Lower leg skin (tissue), 4 donors: ENCODE measurements at places on chromosomes 7 and 10.

DNA sequence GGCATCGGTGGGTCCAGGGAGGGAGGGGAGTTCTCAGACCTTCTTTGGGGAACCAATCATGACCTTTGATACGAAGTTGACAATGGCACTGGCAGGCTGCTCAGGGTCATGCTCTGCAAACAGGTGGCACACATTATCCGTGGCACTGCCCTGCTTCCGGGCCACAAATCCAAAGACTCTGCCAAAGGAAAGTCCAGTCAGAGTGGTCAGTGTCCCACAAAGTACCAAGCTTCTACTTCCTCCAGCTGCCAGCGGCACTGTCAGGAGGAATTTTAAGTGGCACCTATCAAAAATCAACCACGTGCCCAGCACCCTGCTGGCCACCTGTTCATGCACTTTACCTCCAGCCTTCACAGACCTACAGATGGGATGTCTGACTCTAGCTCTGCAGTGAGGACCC, 303.9 kb downstream of the TNS3 start:
- no peak for DNase-seq

GRCh38 chr7:134690016-134690415, 43.4 kb downstream of the BPGM start:
- no peak for DNase-seq

- DNase-seq: no peak
Measured at GRCh38 chr10:51206500-51206899, 132.2 kb downstream of the PRKG1 start.

- no peak for DNase-seq
Measured at GRCh38 chr7:26792006-26792405, 72.4 kb downstream of the SKAP2 start.

DNA sequence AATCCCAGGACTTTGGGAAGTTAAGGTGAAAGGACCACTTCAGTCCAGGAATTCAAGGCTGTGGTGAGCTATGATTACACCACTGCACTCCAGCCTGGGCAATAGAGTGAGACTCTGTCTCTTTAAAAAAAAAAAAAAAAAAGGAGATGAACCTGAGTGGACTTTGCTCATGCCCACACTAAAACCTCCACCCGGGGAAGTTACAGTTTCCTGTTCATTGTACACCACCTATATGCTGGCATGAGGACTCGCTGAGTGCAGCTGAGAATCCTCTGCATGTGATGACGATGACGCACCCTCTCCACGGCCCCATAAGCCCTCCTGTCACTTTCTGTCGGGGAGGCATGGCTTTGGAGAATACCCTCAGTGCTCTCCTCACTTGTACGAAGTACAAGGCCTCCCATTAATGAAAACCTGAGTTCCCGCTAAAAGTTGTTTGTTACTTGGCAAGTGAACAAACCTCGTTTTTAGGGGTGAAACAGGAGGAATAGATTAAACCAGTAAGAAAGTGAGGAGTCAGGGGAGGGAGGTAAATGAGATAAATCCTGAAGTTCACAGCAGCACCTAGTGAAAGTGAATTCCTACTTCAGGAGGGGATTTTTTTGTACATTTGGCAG, 15.9 kb downstream of the TMEM176B start:
- DNase-seq: no peak

DNA sequence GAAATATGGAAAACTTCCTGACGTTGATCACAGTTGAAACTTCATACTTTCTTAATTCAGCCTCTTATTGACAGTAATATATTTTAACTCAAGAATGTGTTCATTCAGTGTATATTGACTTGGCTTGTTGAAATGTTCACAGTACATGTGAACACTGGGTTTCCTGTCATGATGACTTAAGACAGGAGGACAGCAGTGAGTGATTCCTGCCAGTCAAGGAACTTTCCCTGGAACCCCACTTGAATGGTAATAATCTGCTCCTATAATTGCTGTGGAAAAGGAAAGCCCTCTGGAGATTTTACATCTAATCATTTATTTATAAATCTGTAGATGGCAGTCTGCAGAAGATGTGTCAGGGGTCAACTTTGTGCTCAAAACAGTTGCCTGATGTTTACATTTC, 216.5 kb downstream of the MGMT start:
- DNase-seq: no peak

DNA sequence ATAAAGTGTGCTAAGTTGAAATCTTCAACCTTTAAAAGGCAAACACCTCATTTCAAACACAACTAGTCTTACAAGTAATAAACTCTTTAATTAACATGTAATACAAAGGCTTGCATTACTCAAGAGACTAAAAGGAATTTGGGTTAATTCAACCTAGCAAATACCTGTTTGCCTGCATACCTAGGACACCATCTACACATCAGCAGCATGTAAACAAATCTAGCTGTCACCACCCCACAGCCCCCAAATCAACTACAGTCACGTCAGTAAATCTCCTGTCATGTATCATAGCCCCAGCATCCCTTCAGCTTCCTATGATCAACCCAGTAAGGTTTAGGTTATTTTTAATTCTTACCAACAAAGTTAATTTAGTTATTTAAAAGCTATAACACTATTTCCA, 33.5 kb downstream of the ZNF800 start:
- no peak for DNase-seq

DNA sequence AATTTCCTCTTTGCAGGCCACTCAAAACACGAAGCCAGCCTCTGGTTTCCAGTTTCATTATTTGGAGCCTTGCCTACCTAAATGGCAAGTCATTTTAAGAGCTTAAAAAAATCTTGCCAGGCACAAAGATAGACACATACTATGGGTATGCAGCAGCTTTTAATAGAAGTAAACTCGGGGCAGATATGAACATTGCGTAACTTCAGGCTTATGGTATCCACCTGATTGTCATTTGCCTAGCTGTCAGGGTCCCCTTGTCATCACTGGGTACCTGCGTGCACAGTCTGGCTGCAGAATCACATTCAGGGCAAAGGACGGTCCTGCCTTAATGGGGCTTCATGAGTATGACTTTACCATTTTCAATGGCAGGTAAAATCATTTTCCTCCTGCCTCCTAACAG, 466.1 kb upstream of the NRP1 start:
- DNase-seq: no peak

DNA sequence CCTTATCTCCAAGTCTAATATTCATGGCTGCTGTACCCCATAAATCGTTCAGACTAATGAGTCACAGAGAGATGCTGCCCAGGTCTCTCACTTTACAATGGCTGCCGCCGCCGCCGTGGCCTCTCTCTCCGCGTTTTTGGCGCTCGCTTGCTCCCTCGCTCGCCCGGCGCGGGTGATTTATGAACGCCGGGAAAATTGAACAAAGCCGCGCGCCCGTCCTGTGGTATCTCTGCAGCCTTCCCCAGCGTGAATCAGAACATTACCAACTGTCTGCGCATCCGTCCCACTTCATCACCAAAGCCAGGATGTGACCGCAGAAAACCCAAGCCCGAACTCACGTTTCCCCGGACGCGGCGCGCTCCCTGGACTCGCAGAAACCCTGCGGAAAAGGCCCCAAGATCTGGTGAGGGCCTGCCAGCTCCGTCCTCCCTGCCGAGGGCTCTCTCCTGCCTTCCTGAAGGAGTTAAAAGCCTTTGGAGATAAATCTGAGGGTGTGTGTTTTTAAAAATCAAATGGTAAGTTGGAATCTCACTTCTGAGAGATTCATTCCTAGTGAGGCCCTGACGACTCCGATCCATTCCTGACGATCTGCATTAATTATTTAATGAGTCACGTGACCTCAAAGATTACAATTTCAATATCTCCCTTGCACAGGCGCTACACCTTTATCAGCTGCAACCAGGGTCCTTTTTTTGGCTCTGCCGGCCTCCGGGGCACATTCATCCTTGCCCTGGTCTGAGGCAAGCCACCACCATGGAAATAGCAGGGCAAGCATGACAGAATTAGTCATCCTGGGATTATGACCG, 6.3 kb downstream of the HOXA4 start:
- DNase-seq: no peak

GRCh38 chr7:35900651-35901050, 99.8 kb downstream of the SEPTIN7 start:
- DNase-seq: no peak

- DNase-seq: no peak
Measured at GRCh38 chr10:126092366-126093215, 196.2 kb downstream of the FANK1 start.

DNA sequence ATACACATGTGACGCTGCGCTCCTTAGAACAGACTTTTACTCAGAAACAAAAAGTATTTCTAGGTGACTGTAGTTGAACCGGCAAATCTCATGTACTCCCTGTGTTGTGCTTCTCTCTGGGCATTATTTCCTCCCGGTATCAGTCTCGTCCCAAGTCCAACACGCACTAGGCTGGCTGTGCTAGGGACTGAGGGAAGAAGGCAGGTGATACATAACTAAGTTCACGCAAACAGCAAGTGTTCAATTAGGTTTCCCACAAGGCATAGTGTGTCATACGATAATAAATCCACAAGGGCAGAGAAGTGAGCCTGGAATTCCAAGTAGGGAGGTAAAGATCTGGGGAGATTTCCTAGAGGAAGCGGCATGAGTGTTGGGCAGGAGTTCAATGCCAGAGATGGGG, 20.4 kb downstream of the FAM53B start:
- DNase-seq: no peak

- DNase-seq: no peak
Measured at GRCh38 chr7:2758673-2759616, 70.9 kb downstream of the AMZ1 start.

- DNase-seq: no peak
Measured at GRCh38 chr7:47314728-47315607, 266.9 kb downstream of the TNS3 start.

DNA sequence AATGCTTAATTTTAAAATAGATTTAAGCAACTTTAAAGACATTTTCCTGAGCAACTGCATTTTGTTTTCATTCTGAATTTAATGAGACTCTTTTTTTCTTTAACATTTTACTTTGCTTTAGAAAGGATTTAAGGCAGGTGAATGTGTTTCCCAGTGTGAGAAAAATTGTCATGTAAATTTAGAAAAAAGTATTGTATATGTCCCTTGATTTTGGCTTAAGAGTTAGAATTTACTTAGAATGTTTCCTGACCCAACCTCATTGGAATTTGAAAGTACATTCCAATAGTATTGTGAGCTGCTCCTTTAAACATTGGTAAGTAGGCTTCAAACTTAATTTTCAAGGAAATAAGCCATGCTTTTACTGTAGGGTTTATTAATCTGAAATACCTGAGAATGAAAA, 110.2 kb downstream of the PTEN start:
- DNase-seq: no peak

GRCh38 chr10:92131275-92131820, 159.5 kb downstream of the CPEB3 start:
- no peak for DNase-seq

DNA sequence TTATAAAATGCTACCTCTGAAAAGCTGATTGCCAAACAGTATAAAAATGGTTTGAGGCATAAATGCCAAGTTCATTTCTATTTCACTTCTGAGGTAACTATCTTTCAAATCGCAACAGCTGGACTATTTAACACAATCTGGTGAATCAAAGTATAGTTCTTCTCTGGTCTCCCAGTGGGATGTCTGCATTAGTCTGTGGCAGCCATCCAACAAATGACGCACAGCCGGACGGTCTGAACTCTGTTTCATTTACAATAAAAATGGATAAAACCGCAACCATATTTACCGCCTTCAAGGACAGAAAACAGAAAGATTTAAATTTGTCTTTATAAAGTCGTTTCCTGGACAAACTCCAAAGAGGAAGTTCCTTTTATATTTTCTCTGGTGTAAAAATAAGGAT, 41.9 kb downstream of the ENO4 start:
- no peak for DNase-seq

DNA sequence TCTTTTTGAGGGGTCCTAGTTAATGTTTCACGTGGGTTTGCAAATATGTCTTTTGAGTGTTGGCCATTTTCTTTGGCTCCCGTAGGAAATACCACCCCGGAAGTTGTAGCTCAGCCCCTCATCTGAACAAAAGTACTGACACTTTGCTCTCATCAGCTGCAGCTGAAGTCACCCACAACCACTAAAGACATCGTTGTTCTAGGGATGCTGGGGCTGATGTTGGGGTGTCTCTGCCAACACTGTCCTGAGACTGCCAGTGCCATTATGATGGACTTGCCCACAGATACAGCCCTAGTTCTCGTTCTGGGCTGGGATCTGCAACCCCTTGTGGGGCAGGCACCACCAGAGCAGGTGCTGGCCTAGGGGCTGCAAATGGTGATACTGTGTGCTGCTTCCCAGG, 82.6 kb upstream of the ARHGAP21 start:
- DNase-seq: no peak

DNA sequence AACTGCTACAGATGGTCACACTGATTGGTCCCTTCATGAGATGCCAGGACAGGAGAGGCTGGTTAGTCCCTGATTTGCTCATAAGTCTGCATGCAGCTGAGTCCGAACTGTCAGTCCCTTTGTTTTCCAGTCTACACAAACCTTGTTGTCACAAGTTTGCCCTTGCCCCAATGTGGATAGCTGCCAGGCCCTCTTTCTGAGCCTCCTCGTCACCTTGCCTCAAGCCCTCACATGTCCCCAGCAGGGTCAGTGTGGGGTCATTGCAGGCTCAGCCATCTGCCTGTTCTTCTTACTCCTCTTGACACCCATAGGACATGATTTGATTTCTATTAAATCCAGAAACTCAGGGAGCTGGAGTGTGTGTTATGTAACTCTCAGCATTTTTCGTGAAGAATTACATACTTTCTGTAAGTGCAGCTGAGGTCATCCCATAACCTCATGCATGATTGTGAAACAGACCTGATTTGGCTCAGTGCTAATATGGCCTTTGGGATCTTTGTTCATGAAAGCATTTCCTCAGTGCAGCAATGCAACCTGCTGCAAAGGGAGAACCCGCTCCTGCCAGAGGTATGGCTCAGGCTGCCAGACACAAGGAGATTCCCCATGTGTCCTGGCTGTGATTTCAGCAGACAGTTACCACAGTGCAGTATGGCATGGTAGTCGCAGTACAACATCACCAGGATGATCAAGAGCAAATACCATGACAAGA, 70.0 kb upstream of the ZMIZ2 start:
- DNase-seq: peak; percentile 76

DNA sequence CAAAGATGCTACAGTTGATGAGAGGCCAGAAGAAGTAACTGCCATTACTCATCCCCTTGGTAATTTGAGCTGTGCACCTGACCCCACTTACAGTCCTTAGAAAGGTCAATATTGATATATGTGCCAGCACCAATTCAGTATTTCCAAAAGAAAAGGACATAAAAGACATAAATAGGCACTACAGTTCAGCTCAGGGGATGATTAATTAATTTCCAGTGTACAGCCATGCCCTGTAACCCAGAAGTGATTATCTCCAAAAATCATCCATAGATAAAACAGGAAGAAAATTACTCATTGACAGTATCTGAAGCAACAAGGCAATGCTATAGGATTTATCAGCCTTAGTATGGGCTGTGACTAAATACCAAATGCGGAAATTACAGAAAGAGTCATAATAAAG, 82.4 kb downstream of the PHYHIPL start:
- no peak for DNase-seq
